ENCODE measurements at places on chromosomes 7 and 10.
A peak's percentile ranks its signal among the peaks of the same experiment; 100 is the strongest.

DNA sequence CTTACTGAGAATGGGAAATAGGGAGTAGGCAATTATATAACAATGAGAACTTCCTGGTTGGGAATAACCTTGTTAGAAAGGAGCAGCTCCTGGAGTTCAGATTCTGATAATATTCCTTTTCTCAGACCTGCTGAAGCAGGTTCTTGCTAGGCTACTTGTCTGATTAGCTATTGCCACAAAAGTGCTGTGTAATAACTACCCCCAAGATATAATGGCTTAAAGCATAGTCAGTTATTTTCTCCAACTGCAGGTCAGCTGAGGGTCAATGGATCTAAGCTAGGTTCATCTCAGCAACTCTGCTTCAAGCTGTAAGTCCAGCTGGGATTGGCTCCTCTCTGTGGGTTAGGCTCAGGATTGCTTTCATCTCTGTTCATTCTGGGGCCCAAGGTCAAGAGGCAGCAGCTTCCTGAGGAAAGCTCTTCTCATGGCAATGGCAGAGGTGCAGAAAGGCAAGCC lies 9.4 kb upstream of the CNOT4 start:
- DNase-seq: no peak
- no peak overlapping the region for H3K4me3 ChIP-seq
- no peaks in the 10 kb centered on the region for H3K4me1 ChIP-seq
- H3K27me3 ChIP-seq: no peaks in the 10 kb centered on the region
- H3K27ac ChIP-seq: no peak overlapping the region
- H3K36me3 ChIP-seq: no peaks in the 10 kb centered on the region

DNA sequence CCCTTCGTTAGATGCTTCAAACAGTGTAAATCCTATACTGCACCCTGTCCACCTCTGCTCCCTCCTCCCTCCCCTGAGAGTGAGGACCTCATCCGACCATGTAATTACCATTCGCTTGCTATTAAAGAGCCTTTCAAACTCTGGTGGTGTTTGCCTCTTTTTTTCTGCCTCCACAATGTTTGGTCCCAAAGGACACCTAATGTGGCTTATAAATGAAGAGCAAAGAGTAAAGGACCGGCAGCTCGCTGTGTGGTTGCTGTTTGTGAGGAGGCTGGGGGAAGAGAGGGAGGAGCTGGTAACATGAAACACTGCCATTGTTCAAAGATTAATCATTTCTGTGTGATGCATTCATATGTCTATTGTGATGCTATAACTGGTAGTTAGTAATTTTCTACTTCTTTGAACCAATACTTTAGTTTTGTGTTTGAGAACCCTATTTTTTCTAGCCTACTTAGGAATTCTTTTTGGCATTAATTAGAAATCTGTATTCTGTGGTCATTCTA lies 27.9 kb downstream of the MTURN start:
- H3K36me3 ChIP-seq: no peaks in the 10 kb centered on the region
- no peaks in the 10 kb centered on the region for H3K4me1 ChIP-seq
- H3K4me3 ChIP-seq: no peak overlapping the region
- no peaks in the 10 kb centered on the region for H3K27me3 ChIP-seq

DNA sequence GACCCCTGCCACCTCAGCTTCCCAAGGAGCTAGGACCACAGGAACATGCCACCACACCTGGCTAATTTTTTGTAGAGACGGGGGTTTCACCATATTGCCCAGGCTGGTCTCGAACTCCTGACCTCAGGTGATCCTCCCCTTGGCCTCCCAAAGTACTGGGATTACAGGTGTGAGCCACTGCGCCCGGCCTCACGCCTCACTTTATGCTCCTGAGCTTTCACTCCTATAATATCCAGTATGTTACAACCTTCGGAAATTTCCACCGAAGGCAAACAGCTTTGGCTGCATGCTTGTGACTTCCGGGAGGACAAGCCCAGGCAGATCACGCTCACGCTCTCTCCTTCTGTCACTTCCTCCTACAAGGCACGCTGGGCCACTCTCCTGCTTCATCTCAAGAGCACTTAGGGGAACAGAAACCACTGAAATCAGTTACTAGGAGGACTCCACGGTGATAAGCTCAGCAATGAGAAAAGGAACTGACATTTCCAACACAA lies 4.4 kb upstream of the MAD1L1 start:
- no peaks in the 10 kb centered on the region for H3K4me1 ChIP-seq
- no peak overlapping the region for H3K4me3 ChIP-seq
- no peaks in the 10 kb centered on the region for H3K27me3 ChIP-seq
- H3K36me3 ChIP-seq: peaks cover 26% of the 10 kb centered on the region
- peak; percentile 67 for DNase-seq

DNA sequence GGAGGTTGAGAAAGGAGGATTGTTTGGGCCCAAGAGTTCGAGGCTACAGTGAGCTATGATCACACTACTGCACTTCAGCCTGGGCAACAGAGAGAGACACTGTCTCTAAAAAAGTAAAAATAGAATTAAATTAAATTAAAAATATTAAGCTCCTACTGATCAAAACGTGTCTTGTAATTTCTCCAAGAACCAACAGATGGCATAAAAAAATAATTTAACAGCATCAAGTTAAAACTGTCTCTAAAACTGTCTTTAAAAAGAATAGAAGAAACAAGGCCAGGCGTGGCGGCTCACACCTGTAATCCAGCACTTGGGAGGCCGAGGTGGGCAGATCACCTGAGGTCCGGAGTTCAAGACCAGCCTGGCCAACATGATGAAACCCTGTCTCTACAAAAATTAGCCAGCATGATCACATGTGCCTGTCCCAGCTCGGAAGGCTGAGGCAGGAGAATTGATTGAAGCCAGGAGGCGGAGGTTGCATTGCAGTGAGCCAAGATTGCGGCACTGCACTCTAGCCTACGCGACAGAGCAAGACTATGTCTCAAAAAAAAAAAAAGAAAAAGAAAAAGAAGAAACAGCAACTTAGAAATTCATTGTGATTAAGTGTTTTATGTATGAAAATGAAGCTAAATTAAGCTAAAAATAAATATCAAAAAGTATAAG lies 24.5 kb downstream of the MTPAP start:
- H3K27ac ChIP-seq: no peak overlapping the region
- H3K4me1 ChIP-seq: no peaks in the 10 kb centered on the region
- H3K4me3 ChIP-seq: no peak overlapping the region
- no peak for DNase-seq
- peaks cover 38% of the 10 kb centered on the region for H3K36me3 ChIP-seq
- no peaks in the 10 kb centered on the region for H3K27me3 ChIP-seq

- no peaks in the 10 kb centered on the region for H3K4me1 ChIP-seq
- no peak for DNase-seq
- H3K27me3 ChIP-seq: no peaks in the 10 kb centered on the region
- H3K4me3 ChIP-seq: no peak overlapping the region
- H3K36me3 ChIP-seq: no peaks in the 10 kb centered on the region
Observed at GRCh38 chr7:55827577-55827976, 35.0 kb downstream of the SEPTIN14 start.

DNA sequence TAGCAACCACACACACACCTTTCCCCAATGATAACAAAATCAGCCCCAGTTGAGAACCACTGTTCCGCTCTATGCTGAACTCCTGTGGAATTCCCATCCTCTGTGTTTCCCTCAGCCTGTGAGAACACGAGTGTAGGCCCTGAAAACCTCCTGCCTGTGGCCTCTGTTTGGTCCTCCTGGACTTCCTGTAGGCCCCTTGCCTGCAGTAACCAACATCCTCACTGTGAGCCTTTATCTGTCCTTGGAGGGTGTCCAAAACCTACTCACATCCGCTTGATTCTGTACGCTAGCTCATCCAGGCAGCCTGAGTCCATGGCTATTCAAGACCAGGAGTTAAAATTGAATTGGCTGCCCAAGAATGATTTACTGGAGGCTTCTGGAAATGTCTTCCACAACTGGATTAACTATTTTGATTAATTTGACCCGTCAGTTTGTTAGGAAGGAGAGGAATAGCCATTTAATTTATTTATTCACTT lies 149.8 kb downstream of the AKR1D1 start:
- H3K27me3 ChIP-seq: no peaks in the 10 kb centered on the region
- no peak for DNase-seq
- H3K36me3 ChIP-seq: no peaks in the 10 kb centered on the region
- H3K4me1 ChIP-seq: no peaks in the 10 kb centered on the region

DNA sequence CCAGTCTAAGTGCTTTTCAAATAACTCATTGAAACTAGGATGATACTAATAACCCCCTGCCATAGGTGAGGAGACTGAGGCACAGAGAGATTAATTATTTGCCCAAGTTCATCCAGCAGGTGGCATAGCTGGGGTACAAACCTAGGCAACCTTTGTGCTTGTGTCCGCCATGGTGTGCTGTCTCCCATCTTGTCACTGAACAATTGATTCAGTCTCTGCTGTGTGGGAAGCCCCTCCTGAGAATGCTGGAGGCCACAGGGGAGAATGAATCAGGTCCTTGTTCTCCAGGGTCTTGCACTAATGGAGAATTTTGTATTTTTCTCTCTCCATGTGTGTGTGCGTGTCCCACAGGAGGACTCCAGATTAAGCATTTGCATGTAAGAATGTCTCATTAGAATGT lies 15.8 kb upstream of the TMEM236 start:
- no peaks in the 10 kb centered on the region for H3K36me3 ChIP-seq
- no peak overlapping the region for H3K27ac ChIP-seq
- no peak for DNase-seq
- no peak overlapping the region for H3K4me3 ChIP-seq

DNA sequence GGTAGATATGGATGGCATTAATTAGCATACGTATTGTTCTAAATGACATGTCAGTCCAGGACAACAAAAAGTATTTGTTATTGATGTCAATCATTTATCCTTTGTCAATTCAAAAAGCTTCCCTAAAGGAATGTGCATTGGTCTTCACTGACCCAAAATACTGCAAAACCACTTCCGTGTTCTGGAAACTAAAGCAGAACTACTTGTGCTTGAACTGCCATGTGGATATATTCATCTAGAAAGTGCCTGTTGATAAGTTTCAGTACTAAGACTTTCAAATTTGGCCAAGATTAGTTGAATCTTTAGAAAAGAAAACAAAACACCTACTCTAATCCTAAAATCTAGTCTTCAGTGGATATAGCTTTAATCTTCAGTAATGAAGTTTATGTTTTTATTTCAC lies 242.1 kb upstream of the PPP1R3A start:
- H3K27me3 ChIP-seq: no peaks in the 10 kb centered on the region
- H3K4me3 ChIP-seq: no peak overlapping the region
- H3K4me1 ChIP-seq: no peaks in the 10 kb centered on the region

DNA sequence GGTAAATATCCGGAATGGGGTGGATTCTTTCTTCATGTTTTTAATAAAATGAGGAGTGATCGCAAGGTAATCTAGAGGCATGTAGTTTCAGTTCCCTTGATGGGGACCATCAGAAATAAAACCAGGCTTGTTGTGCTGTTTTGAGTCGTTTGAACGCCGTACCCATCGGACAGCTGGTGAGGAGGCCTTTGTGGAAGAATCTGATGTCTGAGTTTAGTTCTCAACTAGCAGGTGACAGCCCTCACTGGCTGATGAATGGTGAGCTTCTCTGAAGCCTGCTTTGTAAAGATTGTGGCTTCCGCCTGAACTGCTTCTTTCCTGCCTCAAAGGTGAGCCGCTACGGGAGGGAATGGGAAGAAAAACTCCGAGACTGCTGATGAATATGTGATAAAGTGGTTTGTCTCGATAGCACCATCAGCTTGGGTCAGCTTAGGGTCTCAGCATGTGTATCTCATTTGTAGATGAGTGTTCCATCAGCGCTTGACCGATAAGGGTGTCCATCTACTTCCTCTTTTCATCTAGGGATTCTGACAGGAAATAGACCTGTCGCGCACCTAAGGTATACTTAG lies 977 bp downstream of the TMEM248 start:
- no peaks in the 10 kb centered on the region for H3K27me3 ChIP-seq
- H3K27ac ChIP-seq: peak overlapping the region; percentile 79
- peak overlapping the region; percentile 97 for H3K4me3 ChIP-seq
- H3K36me3 ChIP-seq: no peaks in the 10 kb centered on the region
- peaks cover 34% of the 10 kb centered on the region for H3K4me1 ChIP-seq

GRCh38 chr10:3563298-3563697 lies 221.7 kb downstream of the KLF6 start:
- no peak for DNase-seq
- H3K36me3 ChIP-seq: no peaks in the 10 kb centered on the region
- no peak overlapping the region for H3K27ac ChIP-seq
- H3K4me1 ChIP-seq: no peaks in the 10 kb centered on the region
- H3K4me3 ChIP-seq: no peak overlapping the region

DNA sequence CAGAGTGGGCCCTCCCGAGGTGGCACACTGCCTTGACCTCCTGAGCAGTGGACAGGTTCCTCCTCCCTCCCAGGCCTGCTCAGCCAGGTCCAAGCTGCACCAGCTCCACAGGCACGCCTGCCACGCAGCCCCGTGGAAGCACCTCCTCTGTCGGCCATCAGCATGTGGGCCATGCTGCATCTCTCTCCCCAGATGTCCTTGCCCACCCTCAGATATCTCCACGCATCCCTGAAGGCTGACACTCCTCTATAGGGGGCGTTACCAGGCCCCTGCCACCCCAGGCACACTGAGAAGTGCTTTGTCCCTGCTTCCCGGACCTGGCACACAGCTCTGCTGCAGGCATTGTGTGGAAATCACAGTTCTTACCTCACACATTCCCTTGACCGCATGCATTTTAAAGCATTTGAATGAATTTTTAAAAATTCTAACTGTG lies 598.5 kb downstream of the SDK1 start:
- no peaks in the 10 kb centered on the region for H3K4me1 ChIP-seq
- no peaks in the 10 kb centered on the region for H3K36me3 ChIP-seq

DNA sequence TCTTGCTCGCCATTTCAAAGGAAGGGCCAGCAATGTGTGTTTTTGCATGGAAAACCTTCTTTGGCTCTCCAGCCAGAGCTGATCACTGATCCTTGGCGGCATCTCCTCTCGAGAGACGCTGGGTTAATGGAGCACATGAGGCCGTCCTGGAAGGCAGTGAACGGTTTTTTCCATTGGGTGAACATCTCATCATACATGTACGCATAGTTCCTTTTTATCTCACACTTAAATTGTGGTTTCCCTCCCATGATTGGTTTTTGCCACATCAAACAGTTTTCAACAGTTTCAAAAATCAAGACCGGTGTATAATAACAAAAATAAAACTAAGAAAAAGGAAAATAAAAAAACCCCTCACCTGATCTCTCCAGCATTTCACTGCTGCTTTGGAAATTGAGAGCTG lies 276.4 kb downstream of the TCF7L2 start:
- no peaks in the 10 kb centered on the region for H3K27me3 ChIP-seq
- H3K4me1 ChIP-seq: no peaks in the 10 kb centered on the region
- no peak overlapping the region for H3K4me3 ChIP-seq
- H3K36me3 ChIP-seq: no peaks in the 10 kb centered on the region

- peaks cover 23% of the 10 kb centered on the region for H3K4me1 ChIP-seq
- no peak overlapping the region for H3K4me3 ChIP-seq
- H3K27me3 ChIP-seq: no peaks in the 10 kb centered on the region
- H3K36me3 ChIP-seq: no peaks in the 10 kb centered on the region
Observed at GRCh38 chr7:102147008-102147407, 139.7 kb upstream of the SH2B2 start.

- no peak for DNase-seq
- no peak overlapping the region for H3K27ac ChIP-seq
- no peaks in the 10 kb centered on the region for H3K27me3 ChIP-seq
- H3K4me1 ChIP-seq: no peaks in the 10 kb centered on the region
- no peaks in the 10 kb centered on the region for H3K36me3 ChIP-seq
Observed at GRCh38 chr7:131190146-131190545, 137.5 kb upstream of the MKLN1 start.

- no peak overlapping the region for H3K27ac ChIP-seq
- DNase-seq: no peak
Observed at GRCh38 chr7:5472432-5473315, 49.0 kb upstream of the TNRC18 start.
